Cerebellar cortex (tissue), 1 donor: ENCODE measurements at places on chromosomes 5 and 9.
A peak's percentile ranks its signal among the peaks of the same experiment; 100 is the strongest.

DNA sequence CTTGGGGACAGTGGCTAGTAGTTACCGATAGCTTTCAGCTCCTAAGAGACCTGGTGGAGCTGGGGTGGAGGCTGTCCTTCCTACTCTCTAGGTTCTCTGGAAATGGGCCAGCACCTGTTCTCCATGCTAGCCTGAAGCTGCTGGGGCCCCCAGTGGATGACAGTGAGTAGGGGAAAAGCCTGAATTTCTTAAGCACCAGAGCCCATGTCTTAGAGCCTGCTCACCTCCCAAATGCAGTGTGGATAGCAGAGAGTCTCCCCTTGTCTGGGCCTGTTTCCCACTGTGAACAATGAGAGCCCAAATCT lies 105.8 kb downstream of the DAB2IP start:
- DNase-seq: peak; percentile 64

DNA sequence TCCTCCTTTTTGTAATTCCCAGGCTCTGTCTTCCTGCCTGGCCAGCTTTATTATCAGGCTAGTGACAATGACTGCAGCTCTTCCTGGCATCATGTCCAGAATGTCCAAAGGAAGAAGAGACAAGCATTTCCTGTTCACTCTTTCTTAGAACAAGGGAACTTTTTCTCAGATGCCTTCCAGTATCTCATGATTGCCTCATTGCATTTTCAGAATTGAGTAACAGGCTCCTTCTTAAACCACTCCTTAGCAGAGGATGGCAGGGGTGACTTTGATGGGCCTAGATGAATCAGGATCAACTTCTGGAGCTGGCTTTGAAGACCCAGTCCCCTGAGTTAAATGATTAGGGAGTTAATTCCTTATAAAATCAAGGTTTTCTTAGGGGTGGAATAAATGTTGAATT lies 92.9 kb upstream of the RASGRF2 start:
- DNase-seq: no peak

DNA sequence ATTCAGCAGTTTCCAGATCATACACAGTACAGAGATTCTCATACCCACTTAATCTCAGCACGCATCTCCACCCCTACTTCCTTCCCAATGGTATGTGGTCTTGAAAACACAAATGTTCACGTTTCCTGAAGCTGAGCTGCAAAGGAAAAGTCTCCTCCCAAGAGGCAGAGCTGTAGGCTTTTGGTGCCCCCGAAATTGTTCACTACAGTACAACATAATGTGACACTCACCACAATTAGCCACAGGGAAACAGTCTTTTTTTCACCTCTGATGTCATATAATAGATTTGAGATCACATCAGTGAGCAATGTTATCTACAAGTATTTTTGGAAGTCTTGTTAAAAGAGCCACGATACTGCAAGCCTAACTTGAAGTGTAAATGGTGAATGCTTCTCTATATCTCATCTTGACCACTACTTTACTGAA lies 40.2 kb downstream of the NFIB start:
- DNase-seq: no peak

DNA sequence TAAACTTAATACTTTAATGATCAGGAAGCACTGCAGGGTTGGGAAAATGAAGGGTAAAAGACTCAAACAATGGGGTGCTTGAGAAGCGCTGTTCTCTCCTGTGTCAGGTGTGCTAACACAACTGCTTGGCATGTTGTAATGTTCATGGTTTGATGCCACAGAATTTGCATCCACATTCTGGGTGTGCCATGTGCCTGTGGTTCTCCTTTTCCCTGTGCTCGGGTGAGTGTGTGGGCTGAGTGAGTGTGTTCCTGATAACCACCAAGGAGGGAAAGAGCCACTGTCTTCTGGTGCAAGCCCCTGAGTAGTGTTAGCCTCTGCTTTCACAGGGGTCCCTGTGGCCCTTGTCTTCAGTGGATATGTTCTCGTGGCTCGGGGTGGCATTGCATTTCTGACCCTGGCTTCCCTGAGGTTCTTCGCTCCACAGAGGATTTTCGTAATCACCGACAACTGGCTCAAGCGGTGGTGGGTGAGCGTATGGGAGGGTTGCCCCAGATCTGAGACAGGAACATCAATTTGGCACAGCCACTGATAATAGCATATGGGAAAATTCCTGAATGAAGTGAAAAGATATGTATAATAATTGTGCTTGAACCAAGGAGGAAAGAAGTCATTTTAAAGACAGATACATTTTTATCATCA lies 102.0 kb downstream of the MVB12B start:
- DNase-seq: no peak

GRCh38 chr5:57338068-57338867 lies 144.3 kb downstream of the ACTBL2 start:
- peak; percentile 5 for DNase-seq
